Fibroblast of the aortic adventitia (primary cell): ENCODE measurements at places on chromosomes 16 and 17. TPM values are rescaled to one million over a fixed set of nuclear protein-coding genes. Genes with fewer than 3 reads are reported as not detected.

ARL5C gene
- total RNA-seq, result 2.1 TPM in 1 of 2 replicates, not detected in the other

GP1BA gene
- total RNA-seq, result not detected in 2 replicates

DOC2A gene
- total RNA-seq, result not detected in 2 replicates

CD300LD gene
- not detected in 2 replicates for total RNA-seq

CD300E gene
- not detected in 2 replicates for total RNA-seq

AGRP gene
- total RNA-seq, result not detected in 2 replicates

ABCA9 gene
- total RNA-seq, result 122 and 235 TPM in 2 replicates

MMP2 gene
- total RNA-seq, result 1,244 and 1,884 TPM in 2 replicates

USH1G gene
- 0.49 TPM in 1 of 2 replicates, not detected in the other for total RNA-seq

FN3KRP gene
- total RNA-seq, result 5.6 and 18.7 TPM in 2 replicates

DNAI2 gene
- total RNA-seq, result not detected in 2 replicates

TMEM235 gene
- total RNA-seq, result not detected in 2 replicates

CAVIN1 gene
- 639 and 721 TPM in 2 replicates for total RNA-seq

YBX2 gene
- total RNA-seq, result not detected in 2 replicates

SLC47A2 gene
- total RNA-seq, result 0.33 TPM in 1 of 2 replicates, not detected in the other

AIPL1 gene
- 0.09 TPM in 1 of 2 replicates, not detected in the other for total RNA-seq

TP53TG3C gene
- total RNA-seq, result not detected in 2 replicates

DPEP3 gene
- not detected in 2 replicates for total RNA-seq

CORO1A gene
- 1.9 and 2.8 TPM in 2 replicates for total RNA-seq

AURKB gene
- total RNA-seq, result 5.7 and 31.8 TPM in 2 replicates

CMTM2 gene
- not detected in 2 replicates for total RNA-seq

COG4 gene
- total RNA-seq, result 59.9 and 131 TPM in 2 replicates

PRSS33 gene
- total RNA-seq, result not detected in 2 replicates

SCIMP gene
- not detected in 2 replicates for total RNA-seq

ODAD4 gene
- total RNA-seq, result 0.16 and 1.2 TPM in 2 replicates

GABARAP gene
- total RNA-seq, result 293 and 420 TPM in 2 replicates

KRT28 gene
- total RNA-seq, result not detected in 2 replicates

DNAAF1 gene
- total RNA-seq, result 0.09 TPM in 1 of 2 replicates, not detected in the other

TOM1L2 gene
- total RNA-seq, result 27.2 and 40.3 TPM in 2 replicates

SAMD14 gene
- 1.6 and 5.1 TPM in 2 replicates for total RNA-seq

TMEM186 gene
- 3.6 and 4.7 TPM in 2 replicates for total RNA-seq

MT1E gene
- 54.7 and 103 TPM in 2 replicates for total RNA-seq

SECTM1 gene
- 9.8 and 34.2 TPM in 2 replicates for total RNA-seq

KCNJ2 gene
- total RNA-seq, result 1.4 and 12.7 TPM in 2 replicates

CLEC19A gene
- total RNA-seq, result not detected in 2 replicates

TCF25 gene
- total RNA-seq, result 163 and 417 TPM in 2 replicates

BCL6B gene
- total RNA-seq, result 0.41 and 0.45 TPM in 2 replicates

KRT25 gene
- not detected in 2 replicates for total RNA-seq

ZG16 gene
- not detected in 2 replicates for total RNA-seq

PTGES3L gene
- 0.18 and 0.65 TPM in 2 replicates for total RNA-seq

RPGRIP1L gene
- total RNA-seq, result 11.1 and 19.5 TPM in 2 replicates

NME1 gene
- 34.0 and 138 TPM in 2 replicates for total RNA-seq

TBC1D28 gene
- not detected in 2 replicates for total RNA-seq

DGKE gene
- 5.2 and 7.8 TPM in 2 replicates for total RNA-seq

YPEL3 gene
- 15.8 and 19.8 TPM in 2 replicates for total RNA-seq

ITGAX gene
- not detected in 2 replicates for total RNA-seq
